Dorsolateral prefrontal cortex (tissue), 122 donors: ENCODE measurements at places on chromosomes 3 and 15.
A peak's percentile ranks its signal among the peaks of the same experiment; 100 is the strongest.

DNA sequence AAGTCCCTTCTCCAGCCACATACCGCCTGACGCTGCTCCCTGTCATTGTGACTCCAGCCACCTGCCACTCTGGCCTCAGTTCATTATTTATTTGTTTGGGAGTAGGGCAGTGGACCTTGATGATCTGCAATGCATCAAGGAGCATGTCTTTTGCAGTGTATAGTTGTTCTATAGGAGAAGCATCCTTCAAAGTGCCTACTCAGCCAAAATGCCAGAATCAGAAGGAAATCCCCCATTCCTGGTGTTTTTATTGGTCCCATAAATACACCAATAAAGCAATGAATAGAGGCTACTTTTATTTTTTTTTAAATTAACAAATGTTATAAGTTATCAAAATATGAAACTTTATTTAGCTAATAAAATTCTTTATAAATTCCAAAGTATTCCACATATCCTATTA lies 123.8 kb upstream of the NSMCE3 start:
- DNase-seq = no peak

DNA sequence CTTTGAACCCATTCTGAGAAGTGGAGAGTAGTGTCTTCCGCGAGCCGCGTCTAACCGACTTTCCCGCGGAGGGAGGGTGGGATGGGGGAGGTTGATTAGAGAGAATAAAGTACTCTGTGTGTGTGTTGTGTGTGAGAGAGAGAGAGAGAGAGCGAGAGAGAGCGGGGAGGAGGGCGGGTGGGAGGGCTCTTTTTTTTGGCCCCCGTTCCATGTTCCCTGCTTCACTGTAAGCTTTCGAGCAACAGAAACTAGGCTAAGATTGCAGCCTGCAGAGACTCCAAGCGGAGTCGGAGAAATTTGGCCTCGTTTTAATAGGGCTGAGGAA lies 1.6 kb upstream of the MEIS2 start:
- DNase-seq = no peak

- no peak for DNase-seq
Measured at GRCh38 chr3:150639262-150639661, 36.1 kb downstream of the SELENOT start.

DNA sequence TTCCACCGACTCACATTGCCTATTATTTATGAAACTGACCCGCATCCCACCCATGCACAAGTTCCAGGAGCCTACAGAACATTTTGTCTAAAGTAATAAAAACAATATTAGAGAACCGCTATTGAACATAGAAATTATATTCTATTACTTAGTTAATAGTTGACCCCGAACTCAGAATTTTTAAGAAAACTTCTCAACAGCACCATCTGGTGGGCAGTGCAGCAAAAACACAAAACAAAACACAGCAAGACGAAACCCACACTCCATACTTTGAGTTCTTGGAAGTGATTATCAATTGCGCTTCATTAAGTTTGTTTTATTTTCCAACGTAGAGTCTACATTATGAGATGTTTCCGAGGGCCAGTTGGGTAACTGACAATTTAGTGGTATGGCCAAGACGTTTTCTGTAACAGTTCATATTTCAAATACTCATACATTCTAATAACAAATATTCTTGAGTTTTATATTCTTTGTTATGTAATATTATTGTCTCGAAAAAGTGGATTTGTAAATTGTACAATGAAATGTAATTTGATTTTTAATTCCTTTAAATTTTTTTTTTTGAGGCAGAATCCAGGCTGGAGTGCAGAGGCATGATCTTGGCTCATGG lies 24.0 kb upstream of the C3orf70 start:
- peak; percentile 36 for DNase-seq

DNA sequence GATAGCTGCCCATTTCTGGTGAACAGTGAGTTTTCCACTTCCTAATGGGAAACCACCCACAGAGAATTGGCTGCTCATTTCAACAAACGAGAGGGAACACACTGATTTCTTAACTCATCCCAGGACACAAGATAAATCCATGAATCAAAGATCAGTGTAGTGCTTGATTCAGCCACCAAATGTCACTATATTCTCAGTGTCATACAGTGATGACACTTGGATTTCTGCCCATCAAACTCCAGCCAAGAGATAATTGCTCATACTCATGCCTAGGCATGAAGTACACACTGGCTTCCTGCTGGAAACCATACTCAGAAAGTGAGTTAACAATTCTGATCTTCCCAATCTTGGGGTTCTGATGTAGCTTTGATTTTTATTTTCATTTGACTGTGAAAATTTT lies 35.4 kb upstream of the GRM7 start:
- DNase-seq = no peak

DNA sequence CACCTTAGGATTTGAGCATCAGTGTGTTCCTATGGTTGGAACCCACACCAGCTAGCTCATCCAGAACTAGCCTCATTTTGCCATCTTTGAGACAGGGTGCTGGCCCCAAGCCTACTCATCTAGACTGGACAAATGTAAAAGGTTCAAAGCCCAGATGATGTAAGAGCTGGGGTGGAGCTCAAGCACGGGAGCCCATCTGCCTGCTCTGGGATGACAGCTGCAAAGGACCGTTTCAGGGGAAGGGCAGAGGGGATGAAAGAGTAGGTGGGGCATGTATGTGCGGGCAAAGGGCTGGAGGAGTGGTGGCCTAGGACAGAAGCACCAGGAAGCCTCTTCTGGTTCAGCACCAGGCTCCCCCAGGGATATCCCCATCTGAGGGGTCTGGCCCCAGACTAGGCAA lies 15.8 kb downstream of the CLK3 start:
- no peak for DNase-seq

GRCh38 chr15:36635681-36636080 lies 56.3 kb downstream of the CDIN1 start:
- no peak for DNase-seq

DNA sequence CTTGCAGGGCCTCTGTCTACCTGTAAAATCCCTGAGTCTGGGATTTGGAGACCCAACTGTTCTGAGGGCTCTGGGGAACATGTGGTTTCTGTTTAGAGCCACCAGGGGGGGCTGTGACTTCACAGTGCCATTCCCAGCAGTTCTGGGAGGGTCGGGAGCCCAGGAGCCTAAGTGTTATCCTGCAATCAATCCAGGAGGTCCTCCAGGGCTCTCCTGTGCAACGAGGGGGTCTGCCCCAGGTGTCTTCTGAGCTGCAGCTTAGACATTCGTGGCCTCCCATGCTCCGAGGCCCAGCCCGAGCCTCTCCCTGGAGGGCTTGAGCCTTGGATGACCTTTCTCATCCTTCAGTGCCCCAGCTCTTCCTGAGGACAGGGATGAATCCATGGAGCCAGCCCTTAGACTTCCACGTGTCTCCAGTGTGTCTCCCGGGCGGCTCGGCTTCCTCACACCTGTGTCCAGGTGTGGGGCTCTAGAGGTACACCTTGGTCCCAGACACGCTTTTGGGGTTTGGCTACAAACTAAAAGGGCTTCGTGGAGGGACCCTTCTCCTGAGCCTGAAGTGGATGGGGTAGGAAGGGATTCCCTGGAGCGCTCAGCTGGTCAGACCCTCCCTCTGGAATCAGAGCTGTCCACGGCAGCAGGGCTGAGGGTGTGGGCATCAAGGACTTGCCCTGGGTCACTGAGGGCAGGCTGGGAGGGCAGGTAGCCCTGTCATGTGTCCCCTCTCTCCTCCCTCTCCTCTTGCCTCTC lies 20.3 kb upstream of the ABTB1 start:
- DNase-seq = peak; percentile 75

DNA sequence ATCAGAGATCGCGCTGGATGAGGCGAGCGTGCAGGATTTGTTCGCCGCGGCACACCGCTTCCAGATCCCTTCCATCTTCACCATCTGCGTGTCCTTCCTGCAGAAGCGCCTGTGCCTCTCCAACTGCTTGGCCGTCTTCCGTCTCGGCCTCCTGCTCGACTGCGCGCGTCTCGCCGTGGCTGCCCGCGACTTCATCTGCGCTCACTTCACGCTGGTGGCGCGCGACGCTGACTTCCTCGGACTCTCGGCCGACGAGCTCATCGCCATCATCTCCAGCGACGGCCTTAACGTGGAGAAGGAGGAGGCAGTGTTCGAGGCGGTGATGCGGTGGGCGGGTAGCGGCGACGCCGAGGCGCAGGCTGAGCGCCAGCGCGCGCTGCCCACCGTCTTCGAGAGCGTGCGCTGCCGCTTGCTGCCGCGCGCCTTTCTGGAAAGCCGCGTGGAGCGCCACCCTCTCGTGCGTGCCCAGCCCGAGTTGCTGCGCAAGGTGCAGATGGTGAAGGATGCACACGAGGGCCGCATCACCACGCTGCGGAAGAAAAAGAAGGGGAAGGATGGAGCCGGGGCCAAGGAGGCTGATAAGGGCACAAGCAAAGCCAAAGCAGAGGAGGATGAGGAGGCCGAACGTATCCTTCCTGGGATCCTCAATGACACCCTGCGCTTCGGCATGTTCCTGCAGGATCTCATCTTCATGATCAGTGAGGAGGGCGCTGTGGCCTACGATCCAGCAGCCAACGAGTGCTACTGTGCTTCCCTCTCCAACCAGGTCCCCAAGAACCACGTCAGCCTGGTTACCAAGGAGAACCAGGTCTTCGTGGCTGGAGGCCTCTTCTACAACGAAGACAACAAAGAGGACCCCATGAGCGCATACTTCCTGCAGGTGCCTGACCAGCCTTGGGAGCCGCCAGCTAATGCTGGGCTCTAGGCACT lies 819 bp downstream of the KLHL40 start:
- no peak for DNase-seq

GRCh38 chr15:68518046-68518445 lies 60.7 kb upstream of the CORO2B start:
- DNase-seq = peak; percentile 54

GRCh38 chr3:46406443-46406787 lies 451 bp downstream of the CCR5AS start:
- DNase-seq = no peak

- DNase-seq = no peak
Measured at GRCh38 chr3:194586836-194587235, 46.4 kb downstream of the TMEM44 start.

DNA sequence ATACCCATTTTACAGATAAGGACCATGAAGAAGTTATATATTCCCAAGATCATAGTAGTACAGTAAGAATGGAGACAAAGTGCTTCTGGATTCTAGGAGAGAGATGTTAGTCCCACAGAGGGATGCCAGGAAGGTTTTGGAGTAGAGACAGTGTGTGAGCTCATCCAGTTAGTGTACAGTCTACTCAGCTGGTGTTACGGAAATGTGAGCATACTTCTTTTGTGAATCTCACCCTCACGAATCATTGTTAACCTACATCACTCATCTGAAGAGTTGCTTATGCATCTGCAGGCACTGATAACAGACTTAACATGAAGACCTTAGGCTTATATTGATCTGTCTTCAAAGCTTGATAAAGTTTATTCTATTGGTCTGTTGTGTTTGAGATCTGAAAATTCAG lies 106.6 kb upstream of the PTPRG start:
- no peak for DNase-seq

DNA sequence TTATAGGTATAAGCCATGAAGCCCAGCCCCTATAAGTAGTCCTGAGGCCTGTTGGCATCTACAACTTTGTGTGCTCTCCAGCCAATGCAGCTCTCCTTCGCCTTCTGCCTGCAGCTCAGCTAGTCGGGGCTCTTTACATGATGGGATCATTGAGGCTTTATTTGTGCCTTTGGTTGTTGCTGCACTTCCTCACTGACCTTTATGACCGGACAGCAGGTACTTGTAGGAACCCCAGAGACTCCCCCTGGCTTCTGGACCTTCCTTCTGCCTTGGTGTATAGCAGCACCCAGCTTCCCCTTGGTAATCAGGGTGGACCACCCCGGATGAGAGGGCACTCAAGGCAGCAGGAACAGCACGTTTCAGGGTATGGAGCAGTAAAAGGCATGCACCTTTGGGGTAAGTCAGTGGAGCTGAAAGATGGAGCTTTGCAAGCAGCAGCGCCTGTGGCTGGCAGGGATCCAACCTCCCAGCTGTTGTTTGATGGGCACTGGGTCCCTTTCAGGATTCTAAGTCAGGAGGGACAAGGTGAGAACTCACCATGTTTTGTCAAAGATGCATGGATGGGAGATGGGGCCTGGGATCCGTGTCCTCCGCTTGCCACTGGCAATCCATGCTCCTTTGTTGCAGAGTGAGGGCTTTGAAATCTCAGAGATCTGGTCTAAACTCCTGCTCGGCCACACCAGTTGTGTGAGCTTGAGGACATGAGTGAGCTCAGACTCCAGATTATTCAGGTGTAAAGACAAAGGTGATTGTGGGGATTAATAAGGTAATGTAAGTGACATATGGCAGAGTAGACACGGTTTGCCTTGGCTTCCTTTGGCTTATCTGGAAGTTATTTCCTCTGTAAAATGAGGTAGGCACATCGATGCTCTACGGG lies 65.1 kb upstream of the KLF13 start:
- DNase-seq = no peak

DNA sequence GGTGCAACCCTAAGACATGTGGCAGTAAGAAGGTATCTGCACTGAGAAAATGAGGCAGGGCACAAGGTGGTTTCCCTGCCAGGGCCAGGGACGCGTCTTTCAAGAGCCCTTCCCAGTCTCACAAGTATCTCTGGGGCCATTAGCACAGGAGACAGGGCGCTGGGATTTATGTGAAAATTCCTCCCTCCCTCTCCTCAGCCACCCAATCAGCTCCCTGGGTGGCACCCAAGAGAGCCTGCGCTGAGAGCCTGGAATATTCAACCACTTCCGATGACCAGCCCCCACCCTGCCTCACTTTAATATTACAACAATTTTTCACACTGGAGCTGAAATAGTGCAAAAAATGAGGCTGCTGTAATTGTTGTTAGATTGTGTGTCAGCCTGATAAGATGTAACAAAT lies 26.1 kb downstream of the SEC61A1 start:
- no peak for DNase-seq

- DNase-seq = no peak
Measured at GRCh38 chr15:23787346-23788105, 100.4 kb upstream of the NDN start.

GRCh38 chr3:11220230-11220629 lies 52.0 kb upstream of the ATG7 start:
- no peak for DNase-seq
